Smooth muscle cell of the pulmonary artery (primary cell): ENCODE measurements at places on chromosomes 11 and 22. TPM values are rescaled to one million over a fixed set of nuclear protein-coding genes. Genes with fewer than 3 reads are reported as not detected.

FCHSD2 gene
- total RNA-seq, result 23.7 and 24.7 TPM in 2 replicates

SEC14L6 gene
- 0.20 and 0.40 TPM in 2 replicates for total RNA-seq

PLXNB2 gene
- 226 and 278 TPM in 2 replicates for total RNA-seq

CHRNA10 gene
- 0.79 and 1.1 TPM in 2 replicates for total RNA-seq

SLC22A8 gene
- not detected in 2 replicates for total RNA-seq

IGF2 gene
- 0.07 and 0.10 TPM in 2 replicates for total RNA-seq

SLC22A6 gene
- total RNA-seq, result not detected in 2 replicates

GRAP2 gene
- total RNA-seq, result not detected in 2 replicates

OR6T1 gene
- not detected in 2 replicates for total RNA-seq

OR51B5 gene
- 0.13 and 0.17 TPM in 2 replicates for total RNA-seq

PDGFB gene
- 0.33 and 0.40 TPM in 2 replicates for total RNA-seq

IRAG1 gene
- 40.8 and 69.0 TPM in 2 replicates for total RNA-seq

TCN1 gene
- total RNA-seq, result not detected in 2 replicates

APOA1 gene
- 4.4 and 6.8 TPM in 2 replicates for total RNA-seq

FAM83F gene
- total RNA-seq, result under 0.01 TPM in 1 of 2 replicates, not detected in the other

ZW10 gene
- total RNA-seq, result 15.1 and 19.0 TPM in 2 replicates

RNF214 gene
- 10.7 and 11.9 TPM in 2 replicates for total RNA-seq

SERPIND1 gene
- not detected in 2 replicates for total RNA-seq

DNAL4 gene
- 17.3 and 20.3 TPM in 2 replicates for total RNA-seq

MS4A7 gene
- not detected in 2 replicates for total RNA-seq

PNPLA3 gene
- 2.3 and 5.5 TPM in 2 replicates for total RNA-seq

DCDC1 gene
- 0.07 and 0.26 TPM in 2 replicates for total RNA-seq

NADSYN1 gene
- total RNA-seq, result 70.9 and 118 TPM in 2 replicates

API5 gene
- 58.4 and 68.0 TPM in 2 replicates for total RNA-seq

C11orf91 gene
- 0.17 and 0.26 TPM in 2 replicates for total RNA-seq

OVOL1 gene
- total RNA-seq, result not detected in 2 replicates

DLG2 gene
- 1.6 and 1.9 TPM in 2 replicates for total RNA-seq

MMP11 gene
- 37.1 and 38.2 TPM in 2 replicates for total RNA-seq

CRYBB2 gene
- total RNA-seq, result not detected in 2 replicates

TEAD1 gene
- total RNA-seq, result 104 and 107 TPM in 2 replicates

JAML gene
- total RNA-seq, result not detected in 2 replicates
